T-cell (primary cell): ENCODE measurements at places on chromosomes 1 and 21.

GRCh38 chr1:157056269-157056668 lies 10.7 kb upstream of the ARHGEF11 start:
- no peak for DNase-seq

- DNase-seq = no peak
These were observed 3.2 kb downstream of the DMBX1 start for GRCh38 chr1:46492871-46493270.

GRCh38 chr1:246705368-246705767 lies 18.8 kb upstream of the SCCPDH start:
- no peak for DNase-seq

- no peak for DNase-seq
These were observed 294.4 kb downstream of the SDCCAG8 start for GRCh38 chr1:243550276-243550675.

DNA sequence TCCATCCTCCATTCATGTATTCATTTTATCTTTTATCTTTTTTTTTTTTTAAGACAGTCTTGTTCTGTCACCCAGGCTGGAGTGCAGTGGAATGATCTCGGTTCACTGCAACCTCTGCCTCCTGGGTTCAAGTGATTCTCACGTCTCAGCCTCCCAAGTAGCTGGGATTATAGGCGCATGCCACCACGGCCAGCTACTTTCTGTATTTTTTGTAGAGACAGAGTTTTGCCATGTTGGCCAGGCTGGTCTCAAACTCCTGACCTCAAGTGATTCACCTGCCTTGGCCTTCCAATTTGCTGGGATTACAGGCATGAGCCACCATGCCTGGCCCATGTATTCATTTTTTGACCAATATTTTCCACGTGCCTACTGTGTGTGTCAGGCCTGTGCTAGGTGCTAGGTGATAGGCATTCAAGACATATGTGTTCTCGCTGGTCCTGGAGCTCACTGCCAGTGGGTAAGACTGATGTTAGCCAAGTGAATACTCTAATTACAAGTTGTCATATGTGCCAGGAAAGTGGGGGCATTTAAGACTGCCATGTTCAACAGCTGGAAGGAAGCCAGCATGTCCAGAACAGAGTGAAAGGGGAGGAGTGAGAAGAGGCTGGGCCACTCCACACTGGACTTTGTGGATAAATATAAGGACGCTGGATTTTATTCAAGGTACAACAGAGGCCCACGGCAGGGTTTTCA lies 5.3 kb upstream of the CELSR2 start:
- DNase-seq = no peak

DNA sequence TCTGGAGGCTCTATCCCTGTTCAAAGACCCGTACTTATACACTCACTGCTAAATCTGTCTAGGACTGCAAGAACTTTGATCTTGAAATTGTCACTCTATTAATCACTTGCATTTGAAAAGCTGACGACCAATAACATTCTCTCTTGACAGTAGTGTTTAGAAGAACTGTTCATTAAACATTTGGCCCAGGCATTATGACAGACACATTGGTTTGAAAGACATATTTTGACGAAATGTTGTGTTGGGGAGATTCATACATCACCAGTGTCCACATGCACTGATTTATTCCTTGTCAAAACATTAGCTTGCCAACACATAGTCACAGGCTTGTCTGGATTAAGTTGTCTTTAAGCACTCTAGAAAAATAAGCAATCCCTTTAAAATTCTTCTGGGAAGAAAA lies 951.3 kb downstream of the ADGRL2 start:
- DNase-seq = no peak

DNA sequence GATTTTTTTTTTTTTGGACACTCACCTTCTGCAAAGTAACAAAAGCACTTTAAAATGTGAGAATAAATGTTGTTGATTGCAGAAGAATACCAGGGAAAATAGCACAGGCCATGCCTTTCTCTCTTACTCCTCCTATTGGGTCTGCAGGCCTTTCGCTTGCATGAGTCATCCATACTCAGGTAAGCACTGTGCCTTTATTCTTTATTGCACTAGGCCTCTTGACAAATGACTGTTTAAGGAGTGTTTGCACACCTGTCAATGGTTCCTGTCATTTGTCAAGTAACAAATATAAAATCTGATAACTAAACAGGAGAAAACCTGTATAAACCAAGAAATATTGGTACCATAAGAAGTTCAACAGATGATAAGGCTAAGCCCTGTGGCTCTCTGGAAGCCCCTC lies 106.5 kb downstream of the RGS7 start:
- DNase-seq = no peak

DNA sequence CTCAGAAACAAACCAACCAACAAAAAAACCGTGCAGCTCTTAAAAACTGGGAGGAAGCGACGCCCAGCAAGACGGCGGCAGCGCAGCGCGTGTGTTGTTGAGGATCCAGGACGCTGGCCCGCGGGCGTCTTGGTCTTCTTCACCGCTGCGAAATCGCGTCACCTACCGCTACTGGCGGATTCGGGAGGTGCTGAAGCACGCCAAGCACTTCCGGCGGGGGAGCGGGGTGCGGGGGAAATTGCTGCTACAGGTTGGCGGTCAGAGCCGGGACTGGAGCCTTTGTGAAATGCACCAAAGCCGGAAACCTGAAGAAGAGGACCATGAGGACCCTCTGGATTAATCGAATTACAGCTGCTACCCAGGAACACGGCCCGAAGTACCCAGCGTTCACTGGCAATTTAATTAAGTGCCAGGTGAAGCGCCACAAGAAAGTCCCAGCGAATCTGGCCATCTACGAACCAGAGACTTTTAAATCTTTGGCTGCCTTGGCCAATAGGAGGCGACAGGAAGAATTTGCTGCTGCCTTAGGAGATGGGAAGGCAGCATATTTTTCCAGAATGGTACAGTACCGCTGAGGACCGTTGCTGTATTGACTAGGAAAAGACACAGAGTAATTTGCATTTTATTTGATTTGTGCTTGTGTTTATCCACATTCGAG lies 11.9 kb upstream of the RIPPLY3 start:
- DNase-seq = no peak

DNA sequence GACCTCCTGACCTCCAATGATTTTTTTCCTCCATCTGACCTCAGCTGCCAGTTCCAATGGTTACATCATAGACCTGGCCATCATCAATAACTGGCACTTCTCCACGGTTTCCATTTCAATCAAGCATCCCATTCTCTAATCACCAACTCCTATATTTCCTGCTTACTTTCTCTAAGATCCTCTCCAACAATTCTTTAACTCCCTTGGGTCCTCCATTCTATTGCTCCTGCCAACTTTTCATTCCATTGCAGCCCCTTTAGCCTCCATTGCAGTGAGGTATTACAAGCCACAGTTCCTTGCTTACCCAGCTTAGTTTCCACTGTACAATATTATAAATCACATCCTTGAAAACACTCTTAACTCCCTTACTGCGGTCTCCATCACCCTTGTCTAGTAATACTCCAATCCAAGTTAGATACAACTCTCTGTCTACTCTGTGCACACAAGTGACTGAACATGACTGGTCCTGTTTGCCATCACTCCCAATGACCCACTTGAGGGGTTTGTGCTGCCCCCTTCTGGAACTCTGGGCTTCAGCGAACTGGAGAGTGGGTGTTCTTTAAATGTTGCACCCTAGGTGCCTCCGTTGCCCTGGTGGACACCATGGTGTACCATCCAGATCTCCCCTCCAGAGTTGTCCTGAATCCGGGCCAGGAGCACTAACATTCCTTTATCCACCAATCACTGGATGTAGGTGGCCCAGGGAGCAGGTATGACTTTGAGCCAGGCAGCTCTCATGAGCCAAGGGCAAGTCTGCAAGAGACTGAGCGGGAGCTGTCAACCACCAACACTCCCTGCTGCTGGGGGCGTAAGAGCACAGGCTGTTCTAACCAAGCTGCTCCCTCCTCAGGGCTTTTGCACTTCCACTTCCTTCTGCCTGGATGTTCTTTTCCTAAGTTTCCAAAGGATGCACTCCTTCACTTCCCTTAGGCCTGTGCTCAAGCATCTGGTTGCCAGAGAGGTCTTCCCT lies 3.7 kb upstream of the FNDC7 start:
- DNase-seq = peak; percentile 68

GRCh38 chr21:45974073-45975019 lies 7.2 kb upstream of the COL6A1 start:
- peak; percentile 44 for DNase-seq

- no peak for DNase-seq
These were observed 668.2 kb downstream of the KIF26B start for GRCh38 chr1:245822996-245823395.

GRCh38 chr1:213385806-213386324 lies 334.8 kb downstream of the RPS6KC1 start:
- DNase-seq = no peak

DNA sequence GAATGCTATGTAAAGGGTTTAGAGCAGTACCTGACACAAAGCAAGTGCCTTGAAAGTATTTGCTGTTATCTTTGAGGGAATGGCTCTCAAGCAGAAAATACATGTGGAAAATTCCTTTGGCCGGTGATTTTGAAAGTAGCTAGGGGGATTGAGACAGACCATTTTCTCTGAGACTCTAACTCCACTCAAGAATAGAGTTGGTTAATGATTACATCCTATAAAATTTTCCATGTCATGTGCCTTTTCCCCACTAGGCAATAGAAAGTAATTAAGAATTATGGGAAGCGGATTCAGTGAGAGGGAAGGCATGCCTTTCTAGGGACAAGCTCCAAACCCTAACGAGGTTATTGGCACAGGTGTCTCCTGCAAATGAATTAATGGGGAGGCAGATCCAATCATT lies 276.0 kb downstream of the GPATCH2 start:
- DNase-seq = no peak

DNA sequence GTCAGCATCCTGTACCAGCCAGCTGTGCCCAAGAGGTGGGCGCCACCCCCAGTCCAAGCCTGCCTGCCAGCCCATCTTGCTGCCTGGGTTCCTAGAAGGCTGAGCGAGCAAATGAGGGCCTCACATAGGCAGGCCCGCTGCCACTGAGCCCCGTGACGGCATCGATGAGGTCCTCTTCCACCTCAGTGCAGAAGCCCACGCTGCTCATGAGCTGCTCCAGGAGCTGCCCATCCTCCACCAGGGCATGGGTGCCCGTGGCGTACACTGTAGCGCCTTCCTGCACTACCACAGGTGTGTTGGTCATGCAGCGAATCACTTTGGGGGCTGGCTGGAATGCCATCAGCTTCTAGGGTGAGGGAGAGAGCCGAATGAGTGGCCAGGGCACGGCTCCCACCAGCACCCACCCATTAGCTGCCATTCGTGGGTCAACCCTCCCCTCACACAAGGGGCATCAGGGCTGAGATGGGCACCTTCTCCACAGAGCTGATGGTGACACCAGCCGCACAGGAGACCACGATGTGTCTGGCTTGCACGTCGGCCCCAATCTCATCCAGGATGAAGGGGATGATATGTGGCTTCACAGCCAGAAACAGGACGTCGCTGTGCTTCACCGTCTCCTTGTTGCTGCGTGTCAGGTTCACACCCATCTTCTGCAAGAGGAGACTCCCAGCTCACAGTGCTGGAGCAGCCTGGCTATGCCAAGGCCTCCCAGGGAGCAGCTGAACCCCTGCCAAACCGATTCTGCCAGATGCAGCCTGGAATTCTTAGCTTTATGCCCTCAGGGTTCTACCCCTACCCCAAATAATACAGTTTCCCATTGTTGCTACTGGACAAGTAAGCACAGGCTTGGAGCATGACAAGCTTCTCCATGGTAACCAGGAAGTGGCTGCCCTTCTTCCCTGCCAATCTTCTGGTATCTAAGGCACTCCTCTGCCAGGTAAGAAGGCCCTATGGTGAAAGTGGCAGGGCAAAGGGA lies 2.0 kb downstream of the PYCR2 start:
- no peak for DNase-seq

- DNase-seq = peak; percentile 44
These were observed 45.2 kb downstream of the CAMK2N1 start for GRCh38 chr1:20440785-20441200.

DNA sequence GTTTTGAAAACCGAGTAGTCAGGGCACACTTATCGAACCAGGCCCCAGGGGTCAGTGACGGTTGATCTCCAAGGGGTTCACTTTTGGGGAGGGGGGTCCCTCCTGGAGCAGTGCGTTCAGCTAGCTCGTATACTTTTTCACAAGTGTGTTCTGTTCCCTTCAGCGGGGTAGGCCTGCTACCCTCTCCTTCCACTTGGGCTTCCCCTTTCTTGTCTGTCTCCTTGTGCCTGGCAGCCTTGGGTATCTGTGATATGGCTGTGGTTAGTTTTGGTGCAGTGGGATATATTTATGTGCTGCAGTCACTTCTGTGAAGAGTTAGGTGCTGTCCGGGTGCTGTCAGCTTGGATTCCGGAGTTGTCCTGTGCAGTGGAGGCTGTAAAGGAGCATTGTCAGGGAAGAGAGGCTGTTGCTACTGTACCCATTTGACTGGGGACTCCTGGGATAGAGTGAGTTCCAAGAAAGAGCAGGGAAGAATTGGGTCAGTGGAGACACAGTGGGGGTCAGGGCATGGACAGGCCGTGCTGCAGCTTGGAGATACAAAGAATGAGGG lies 29.7 kb downstream of the ADARB1 start:
- no peak for DNase-seq

- peak; percentile 32 for DNase-seq
These were observed 5.9 kb upstream of the NUF2 start for GRCh38 chr1:163315773-163316374.

GRCh38 chr21:24023402-24023801 lies 1583.9 kb downstream of the MRPL39 start:
- no peak for DNase-seq

DNA sequence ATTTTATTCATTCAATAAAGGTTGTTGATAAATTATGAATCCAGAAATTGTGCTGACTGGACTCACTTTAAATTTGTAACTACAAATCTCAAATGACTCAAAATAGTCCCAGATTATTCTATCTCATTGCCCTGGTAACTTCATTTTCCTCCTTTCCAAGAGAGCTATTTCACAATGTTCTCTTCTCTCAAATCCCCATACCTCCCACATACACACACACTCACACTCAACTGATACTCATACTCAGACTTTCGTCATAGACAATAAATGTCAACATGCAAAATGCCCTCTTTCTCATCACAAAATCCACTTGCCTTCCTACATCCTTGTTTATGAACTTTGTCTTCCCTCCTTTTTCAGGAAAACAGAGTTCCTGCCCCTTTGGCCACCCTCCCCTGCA lies 33.3 kb downstream of the EXTL2 start:
- DNase-seq = no peak
